ENCODE measurements at places on chromosomes 7 and 10.

GRCh38 chr7:149002604-149003003 lies 25.7 kb downstream of the PDIA4 start:
- DNase-seq, result no peak

DNA sequence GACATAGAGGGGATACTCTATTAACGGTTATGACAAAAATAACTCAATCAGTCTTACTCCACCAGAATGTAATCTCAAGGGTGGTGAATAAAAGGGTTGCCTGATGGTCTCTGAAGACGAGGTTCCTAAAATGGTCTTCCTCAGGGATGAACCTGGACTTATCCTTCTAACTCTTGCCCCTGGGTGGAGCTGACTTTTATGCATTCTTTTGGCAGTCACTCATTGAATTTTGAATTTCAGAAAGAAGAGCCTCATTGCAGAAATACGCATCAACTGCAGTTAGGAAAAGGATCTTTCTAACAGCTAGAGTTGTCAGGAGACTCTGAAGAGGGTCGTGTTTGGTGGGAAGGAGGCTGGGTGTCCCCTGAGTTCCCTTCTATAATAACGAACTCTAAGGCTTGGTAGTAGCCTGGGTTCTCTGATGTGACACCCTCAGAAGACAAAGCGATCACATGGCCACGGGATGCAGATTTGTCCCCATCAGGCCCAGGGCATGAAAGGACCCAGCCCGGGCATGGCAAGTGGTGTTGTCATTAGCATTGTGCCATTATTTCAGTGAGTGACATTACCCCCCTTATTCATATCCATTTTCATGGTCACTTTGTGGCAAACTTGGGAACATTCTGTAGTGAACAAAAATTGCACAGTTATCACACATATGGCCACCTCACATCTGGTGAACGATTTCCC lies 58.6 kb upstream of the JCAD start:
- no peak for DNase-seq

DNA sequence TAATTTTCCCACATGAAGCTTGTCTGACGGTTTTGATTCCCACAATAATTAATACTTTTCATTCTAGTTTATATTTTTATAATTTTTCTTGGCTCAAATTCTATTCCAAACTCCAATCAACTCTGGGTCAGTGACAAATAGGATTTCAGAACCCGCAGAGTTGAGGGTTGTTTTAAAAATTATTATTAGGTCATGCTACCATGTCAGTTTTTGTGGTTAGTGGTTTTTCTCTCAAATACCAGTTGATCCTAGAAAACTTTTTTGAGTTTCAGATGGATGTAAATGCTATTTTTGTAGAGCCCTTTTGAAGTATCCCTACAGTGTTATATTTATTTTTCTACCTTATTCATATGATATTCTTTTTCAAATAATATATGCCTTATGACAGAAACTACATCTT lies 237.4 kb downstream of the SEMA3D start:
- no peak for DNase-seq

GRCh38 chr10:5559642-5560141 lies 34.9 kb downstream of the CALML3 start:
- no peak for DNase-seq

- DNase-seq, result no peak
Measured at GRCh38 chr10:113867904-113868303, 13.4 kb downstream of the NHLRC2 start.

DNA sequence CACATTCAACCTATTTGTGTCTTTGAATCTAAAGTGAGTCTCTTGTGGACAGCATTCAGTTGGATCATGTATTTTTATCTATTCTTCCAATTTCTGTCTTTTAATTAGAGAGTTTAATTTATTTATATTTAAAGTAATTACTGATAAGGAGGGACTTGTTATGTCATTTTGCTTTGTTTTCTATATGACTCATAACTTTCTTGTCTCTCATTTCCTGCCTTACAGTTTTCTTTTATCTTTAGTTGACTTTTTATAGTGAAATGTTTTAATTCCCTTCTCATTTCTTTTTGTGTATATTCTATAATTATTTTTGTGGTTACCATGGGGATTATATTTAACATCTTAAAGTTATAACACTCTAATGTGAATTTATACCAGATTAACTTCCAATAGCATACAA lies 7.3 kb upstream of the ZNF518A start:
- DNase-seq, result no peak

- no peak for DNase-seq
Measured at GRCh38 chr10:68301790-68302502, 29.9 kb upstream of the HNRNPH3 start.

DNA sequence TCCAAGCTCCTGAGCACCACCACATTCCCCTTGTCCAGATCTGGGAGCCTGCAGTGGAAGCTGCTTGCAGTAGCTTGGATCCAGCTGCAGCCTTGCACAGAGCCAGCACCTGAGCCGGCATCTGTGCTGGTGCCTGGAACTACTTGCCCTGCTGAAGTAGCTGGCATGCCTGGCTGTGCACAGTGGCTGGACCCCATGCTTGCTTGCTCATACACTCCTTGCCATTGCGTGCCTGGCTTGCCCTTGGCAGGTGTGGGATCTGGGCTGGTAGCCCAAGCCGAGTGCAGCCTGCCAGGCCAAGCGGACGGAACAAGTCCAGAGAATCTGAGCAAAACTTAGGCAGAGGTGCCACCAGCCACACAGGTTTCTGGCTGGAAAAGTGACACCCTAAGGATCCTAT lies 759.9 kb downstream of the IPMK start:
- DNase-seq, result no peak

GRCh38 chr10:77756319-77757232 lies 119.0 kb upstream of the KCNMA1 start:
- no peak for DNase-seq

- no peak for DNase-seq
Measured at GRCh38 chr10:3393958-3394357, 221.4 kb upstream of the PITRM1 start.

DNA sequence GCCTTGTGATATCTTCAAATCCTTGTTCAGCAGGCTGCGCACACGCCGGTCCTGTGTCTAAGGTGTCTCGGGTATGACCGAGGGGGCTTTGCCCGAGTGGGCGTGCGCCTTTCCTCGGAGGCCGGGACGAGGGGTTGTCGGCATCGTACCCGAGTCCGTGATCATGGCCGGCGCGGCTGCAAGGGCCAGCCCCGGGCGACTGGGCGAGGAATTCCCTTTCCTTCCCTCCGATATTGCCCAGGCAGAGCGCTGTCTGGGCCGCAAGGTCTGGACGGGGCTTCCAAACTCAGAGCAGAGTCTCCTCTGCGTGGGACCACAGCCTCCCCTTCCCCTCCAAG lies 59.7 kb downstream of the ZNF467 start:
- no peak for DNase-seq

- no peak for DNase-seq
Measured at GRCh38 chr10:124740369-124741280, 3.6 kb downstream of the FAM53B start.

DNA sequence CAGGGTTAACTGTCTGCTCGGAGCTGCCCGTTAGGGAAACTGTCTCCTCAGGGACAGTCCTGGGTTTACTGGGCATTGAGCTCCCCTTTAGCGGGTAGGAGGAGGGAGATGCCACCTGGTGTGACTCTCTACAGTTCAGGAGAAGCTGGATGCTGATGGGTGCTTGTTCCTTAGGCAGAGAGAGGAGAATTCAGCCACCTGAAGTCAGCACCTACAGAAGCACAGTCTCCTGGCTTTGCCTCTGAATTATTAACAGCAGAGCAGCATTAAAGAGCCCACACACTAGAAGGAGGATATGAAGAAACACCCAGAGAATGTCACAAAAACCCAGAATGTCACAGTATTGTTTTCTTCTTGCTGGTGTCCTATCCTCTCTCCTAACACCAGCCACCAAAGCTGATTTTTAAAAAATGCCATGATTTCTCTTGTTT lies 696 bp downstream of the GIMAP4 start:
- DNase-seq, result no peak
